ENCODE measurements at places on chromosomes 3 and 15.

- DNase-seq = no peak
Observed at GRCh38 chr3:188076176-188076575, 77.8 kb upstream of the LPP start.

DNA sequence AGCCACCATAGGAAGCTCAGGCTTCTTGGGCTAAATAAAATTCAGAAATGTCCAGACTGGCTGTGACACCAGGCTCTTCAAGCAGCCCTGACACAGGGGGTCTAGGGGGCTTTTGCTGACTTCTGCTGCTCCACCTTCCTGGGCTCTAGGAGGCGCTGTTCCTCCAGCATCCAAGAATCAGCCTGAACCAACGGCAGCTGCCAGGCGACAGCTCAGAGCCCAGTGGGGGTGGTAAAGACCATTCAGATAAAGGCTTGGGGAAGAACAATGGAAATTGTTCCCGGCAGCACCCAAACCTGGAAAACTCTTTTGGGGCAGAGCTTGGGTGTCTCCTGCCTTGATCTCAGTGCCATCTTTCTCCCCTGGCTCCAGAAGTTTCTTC is 21.6 kb upstream of the PSTPIP1 start:
- DNase-seq = peak; percentile 17

DNA sequence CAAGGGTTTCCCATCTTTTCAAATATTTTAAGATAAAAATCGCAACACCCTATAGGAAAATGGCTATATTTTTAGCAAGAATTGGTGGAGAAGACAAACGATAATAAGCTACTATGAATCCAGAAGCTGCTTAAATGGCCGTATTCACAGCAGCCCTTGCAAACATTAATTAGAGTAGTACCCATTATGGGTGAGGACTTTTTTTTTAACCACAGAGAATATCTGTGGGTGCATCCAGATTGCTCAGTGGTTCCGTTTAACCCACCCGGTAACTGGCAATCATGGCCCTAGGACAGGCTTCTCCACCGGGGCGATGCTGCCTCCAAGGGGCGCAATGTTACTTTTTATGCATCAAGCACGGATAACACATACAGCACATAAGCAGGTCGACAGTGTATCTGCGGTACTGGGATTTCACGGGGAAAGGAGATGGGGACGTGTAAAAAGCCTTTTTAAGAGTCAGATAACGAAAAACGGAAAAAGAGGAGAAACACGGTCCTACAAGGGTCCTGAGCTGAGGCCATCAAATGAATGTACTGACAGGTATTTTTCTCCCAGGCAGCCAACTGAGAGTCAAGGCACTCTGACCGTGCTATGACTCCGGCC is 968 bp upstream of the TMEM266 start:
- peak; percentile 19 for DNase-seq

GRCh38 chr15:75325922-75326321 is 9.9 kb upstream of the COMMD4 start:
- DNase-seq = no peak

DNA sequence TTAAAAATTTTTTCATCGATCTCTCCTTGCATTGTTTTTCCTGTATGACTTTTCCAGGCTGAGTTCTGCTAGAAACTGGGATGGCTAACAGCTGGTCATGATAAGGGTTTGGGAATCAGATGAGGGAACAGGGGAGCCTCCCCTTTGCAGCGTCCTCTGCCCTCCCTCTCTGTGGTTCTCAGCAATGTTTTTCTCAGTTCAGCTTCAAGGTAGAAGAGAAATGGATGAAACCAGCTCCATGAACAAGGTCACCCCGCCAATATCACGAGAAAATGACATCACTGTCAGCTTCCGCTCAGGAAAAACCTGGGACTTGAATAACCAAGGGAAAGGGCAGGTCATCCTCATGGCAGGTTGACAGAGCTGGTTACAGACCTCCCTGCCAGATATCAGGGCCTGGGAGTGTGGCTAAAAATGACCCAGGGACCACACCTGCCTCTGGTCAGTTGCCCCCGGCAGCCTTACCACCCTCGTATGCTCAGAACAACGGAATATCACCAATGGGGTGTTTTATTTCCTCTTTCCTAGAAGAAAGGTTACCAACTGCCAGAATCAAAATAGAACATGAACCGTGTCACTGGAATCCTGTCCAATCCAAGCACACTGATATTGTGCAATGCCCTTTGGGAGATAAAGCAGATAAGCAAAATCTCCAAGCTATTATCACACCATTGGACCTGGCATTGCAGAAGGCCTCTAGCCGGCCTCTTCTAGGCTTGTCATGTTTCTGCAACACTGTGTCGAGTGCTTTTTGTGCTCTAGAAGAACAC is 26.1 kb downstream of the LSM3 start:
- no peak for DNase-seq

GRCh38 chr15:28191832-28192231 is 92.7 kb upstream of the OCA2 start:
- no peak for DNase-seq

GRCh38 chr15:64535460-64536243 is 75.3 kb downstream of the ZNF609 start:
- no peak for DNase-seq

DNA sequence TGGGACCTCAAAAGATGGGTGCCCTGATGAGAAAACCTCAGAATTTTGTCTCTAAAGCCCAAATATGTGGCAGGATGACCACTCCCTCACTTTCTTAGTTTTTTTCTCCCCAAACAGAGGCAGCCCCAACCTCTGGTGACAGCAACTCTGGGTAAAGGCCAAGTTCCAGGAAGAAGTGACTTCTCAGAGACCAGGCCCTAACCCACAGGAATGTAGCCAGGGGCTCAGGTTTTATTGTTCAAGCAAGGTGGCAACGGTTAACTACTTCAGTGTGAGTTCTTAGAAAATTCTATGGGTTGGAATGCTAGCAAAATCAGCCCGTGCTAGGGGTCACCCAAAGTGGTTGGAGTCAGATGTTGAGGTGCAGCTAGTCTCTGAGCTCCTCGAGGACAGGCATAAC is 5.1 kb upstream of the DNAJA4 start:
- DNase-seq = peak; percentile 58

- no peak for DNase-seq
Observed at GRCh38 chr15:50751394-50751793, 14.1 kb downstream of the SPPL2A start.

GRCh38 chr15:25824618-25825017 is 38.5 kb downstream of the ATP10A start:
- no peak for DNase-seq

DNA sequence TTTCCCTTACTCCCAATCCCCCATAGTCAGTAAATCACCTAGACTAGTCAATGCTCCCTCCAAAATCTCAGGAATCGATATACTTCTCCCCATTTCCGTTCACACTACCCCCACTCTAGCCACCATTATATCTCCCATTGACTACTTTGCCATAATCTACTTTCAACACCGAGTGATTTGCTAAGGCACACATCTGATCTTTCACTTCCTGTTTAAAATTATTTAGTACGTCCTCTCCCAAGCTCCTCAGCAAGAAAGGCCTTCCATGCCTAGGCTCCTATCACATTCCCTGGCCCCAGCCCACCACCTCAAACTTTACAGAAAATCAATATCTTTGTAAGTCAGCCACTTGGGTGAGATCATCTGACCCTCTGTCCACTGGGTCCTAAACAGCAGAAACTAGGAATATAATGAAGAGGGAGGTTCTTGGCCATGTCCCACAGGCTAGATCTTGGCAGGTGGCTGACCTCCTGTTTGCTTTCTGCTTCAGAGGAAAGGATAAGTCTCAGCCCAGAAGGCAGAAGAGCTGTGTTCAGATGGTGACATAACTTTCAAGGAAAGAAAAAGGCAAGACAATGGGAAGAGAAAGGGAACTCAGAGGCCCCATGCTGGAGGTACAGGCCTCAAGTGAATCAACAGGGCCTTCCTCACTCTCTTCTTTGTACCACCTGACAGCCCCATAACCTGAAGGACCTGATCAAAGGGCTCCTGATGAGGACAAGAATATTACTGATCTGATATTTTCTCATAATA is 103.0 kb downstream of the RPL22L1 start:
- no peak for DNase-seq

- DNase-seq = peak; percentile 69
Observed at GRCh38 chr15:47542312-47542989, 174.9 kb upstream of the SEMA6D start.

DNA sequence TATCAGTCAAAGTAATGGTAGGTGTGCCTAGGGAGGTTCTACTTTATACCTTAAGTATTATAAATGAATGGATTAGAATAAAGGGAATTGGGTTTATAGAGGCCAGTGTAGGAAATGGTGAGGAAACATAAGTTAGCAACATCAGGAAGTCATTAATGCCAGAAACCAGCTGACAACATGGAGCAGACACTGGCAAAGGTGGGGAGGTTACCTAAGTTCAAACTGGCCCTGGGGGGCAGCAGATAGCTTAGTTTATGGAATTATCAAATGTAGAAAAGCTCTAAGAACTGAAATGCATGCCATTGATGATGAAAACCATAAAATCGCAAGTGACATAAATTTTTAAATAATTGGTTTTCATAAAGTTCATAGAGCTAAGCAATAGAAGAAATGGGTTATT is 498.6 kb downstream of the NAALADL2 start:
- DNase-seq = no peak

- no peak for DNase-seq
Observed at GRCh38 chr3:181565416-181565815, 146.3 kb upstream of the SOX2 start.

DNA sequence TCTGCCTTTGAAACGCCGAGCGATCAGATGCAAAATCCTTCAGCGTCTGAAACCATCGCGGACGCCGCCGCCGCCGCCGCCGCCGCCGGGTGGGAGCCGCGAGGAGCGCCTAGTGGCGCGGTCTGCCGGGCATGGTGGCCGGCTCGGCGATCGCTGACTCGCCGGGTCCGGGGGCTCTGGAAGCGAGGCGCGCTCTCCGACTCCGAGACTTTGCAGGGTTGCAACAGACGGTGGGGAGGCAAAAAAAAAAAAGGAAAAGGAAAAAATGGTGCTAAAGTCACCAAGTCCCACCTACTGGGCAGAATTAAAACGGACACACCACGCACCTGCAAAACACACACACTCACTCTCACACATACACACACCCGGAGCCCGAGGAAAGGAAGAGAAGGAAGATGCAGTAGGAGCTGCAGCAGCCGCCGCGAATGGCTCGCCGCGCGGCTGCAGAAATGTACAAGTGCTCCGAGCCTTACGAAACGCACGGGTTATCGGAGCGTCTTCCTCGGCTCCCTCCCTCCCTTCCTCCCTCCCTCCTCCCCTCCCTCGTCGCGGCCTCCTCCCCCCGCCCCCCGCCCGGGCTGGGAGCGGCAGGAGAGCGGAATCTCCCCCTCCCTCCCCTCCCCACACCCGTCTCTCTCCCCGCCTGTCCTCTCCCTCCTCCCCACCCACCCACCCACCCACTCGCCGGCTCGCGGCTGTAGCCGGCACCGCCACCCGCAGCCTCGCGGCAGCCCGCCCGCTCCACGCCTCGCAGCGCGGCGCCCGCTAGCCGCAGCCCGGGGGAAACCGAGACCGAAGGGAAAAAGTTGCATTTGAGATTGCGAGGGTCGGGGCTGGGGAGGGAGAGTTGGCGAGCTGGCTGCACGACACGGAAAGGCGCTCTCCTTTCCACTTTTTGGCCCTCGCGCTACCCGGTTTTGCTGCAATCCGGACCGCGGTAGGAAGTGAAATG is at the start of gene NTRK3:
Gene NTRK3, minus strand, starts transcription at position 461 of the 952 bp plus-strand sequence. CDS start 586 bp downstream, outside the sequence.
- DNase-seq = no peak

DNA sequence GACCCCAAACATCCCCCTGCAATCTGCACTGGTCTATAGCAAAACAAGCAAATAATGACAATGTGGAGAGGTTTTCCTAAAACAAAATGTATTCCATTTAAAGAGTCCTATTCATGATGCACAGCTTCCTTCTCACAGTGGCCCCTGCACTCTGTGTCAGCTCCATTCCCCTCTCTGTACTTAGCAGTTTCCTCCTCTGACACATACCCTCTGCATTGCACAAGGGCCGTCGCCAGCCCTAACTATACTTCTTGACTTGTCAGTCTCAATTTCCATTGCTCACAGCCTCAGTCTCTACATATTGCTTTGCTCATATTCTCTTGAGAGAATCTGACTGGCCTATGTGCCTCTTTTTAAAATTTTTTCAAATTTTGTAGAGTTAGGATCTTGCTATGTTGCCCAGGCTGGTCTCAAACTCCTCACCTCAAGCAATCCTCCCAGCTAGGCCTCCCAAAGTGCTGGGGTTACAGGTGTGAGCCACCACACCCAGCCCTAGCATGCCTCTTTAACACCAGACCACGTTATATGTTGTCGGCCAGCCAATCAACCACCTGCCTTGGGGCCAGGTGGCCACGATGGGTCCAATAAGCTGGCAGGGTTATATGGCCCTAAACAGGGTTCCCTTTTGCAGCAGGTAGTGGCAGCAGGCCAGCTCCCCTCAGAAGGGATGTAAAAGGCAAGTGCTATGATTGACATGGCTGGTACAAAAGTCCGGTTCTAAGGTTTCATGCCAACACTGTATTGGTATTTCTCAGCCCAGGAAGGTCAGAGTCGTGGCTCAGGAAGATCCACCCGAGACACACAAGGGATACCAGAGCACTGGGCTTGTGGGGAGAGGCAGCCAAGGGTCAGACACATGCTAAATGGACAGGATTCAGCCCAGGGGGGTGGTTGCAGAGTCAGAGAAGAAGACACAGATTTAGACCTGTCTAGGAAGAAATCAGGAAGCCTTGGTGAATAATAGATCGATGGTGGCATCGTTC is 59.0 kb upstream of the SMAD3 start:
- DNase-seq = no peak
